Naive thymus-derived CD8-positive, alpha-beta T cell (primary cell): ENCODE measurements at places on chromosomes 16 and 17. TPM values are rescaled to one million over a fixed set of nuclear protein-coding genes. Genes with fewer than 3 reads are reported as not detected.

DNA sequence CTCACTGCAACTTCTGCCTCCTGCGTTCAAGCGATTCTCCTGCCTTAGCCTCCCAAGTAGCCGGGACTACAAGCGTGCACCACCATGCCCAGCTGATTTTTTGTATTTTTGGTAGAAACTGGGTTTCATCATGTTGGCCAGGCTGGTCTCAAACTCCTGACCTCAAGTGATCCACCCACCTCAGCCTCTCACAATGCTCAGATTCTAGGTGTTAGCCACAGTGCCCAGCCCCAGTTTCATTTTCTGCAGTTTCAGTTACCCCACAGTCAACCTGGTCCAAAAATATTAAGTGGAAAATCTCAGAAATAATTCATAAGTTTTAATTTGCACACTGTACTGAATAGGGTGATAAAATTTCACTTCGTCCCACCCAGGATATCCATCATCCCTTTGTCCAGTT, 28.7 kb downstream of the KNOP1 start:
- DNase-seq = no peak
- peaks cover 18% of the 10 kb centered on the region for H3K36me3 ChIP-seq
- H3K27ac ChIP-seq = no peak overlapping the region
- H3K27me3 ChIP-seq = no peaks in the 10 kb centered on the region
- H3K4me1 ChIP-seq = peaks cover 27% of the 10 kb centered on the region

GRCh38 chr17:49887086-49887743, 39.3 kb upstream of the TAC4 start:
- H3K27me3 ChIP-seq = peaks cover 65% of the 10 kb centered on the region
- H3K4me1 ChIP-seq = no peaks in the 10 kb centered on the region
- H3K36me3 ChIP-seq = no peaks in the 10 kb centered on the region
- no peak overlapping the region for H3K4me3 ChIP-seq

- peak overlapping the region; percentile 98 for H3K4me3 ChIP-seq
- peak overlapping the region; percentile 95 for H3K27ac ChIP-seq
- peaks cover 83% of the 10 kb centered on the region for H3K4me1 ChIP-seq
- no peaks in the 10 kb centered on the region for H3K27me3 ChIP-seq
- peak; percentile 18 for DNase-seq
Measured at GRCh38 chr17:48429156-48429555, 858 bp downstream of the SKAP1 start.

DNA sequence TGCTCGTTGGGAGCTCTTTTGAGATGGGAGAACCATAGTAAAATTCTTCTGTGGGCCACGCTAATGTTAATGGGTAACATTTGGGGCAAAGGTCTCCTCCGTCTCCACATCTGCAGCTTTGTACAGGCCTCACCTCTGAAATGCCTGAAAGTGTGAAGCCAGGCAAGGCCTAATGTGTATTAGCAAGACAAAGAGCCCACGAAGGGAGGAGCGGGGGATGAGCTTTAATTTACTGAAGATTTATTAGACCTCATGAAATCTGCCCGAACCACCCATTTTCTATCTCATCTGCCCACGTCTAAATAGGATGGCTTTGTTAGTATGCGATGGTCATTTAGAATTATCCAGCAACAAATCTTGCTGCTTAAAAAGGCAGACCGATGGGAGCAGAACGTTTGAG, 408.9 kb downstream of the PMP22 start:
- H3K36me3 ChIP-seq = no peaks in the 10 kb centered on the region
- no peak for DNase-seq
- no peak overlapping the region for H3K27ac ChIP-seq
- no peaks in the 10 kb centered on the region for H3K4me1 ChIP-seq
- H3K4me3 ChIP-seq = no peak overlapping the region

- H3K36me3 ChIP-seq = no peaks in the 10 kb centered on the region
- no peak overlapping the region for H3K27ac ChIP-seq
- H3K4me3 ChIP-seq = no peak overlapping the region
- DNase-seq = no peak
- peaks cover 7% of the 10 kb centered on the region for H3K4me1 ChIP-seq
- peaks cover 3% of the 10 kb centered on the region for H3K27me3 ChIP-seq
Measured at GRCh38 chr17:78935419-78936323, 10.5 kb upstream of the TIMP2 start.

- H3K36me3 ChIP-seq = peaks cover 6% of the 10 kb centered on the region
- H3K4me1 ChIP-seq = no peaks in the 10 kb centered on the region
- no peak overlapping the region for H3K4me3 ChIP-seq
- no peaks in the 10 kb centered on the region for H3K27me3 ChIP-seq
Measured at GRCh38 chr16:82862057-82862456, 235.3 kb downstream of the CDH13 start.

- H3K27me3 ChIP-seq = no peaks in the 10 kb centered on the region
- DNase-seq = no peak
Measured at GRCh38 chr17:47649972-47650524, 329 bp downstream of the KPNB1 start.

- peaks cover 19% of the 10 kb centered on the region for H3K4me1 ChIP-seq
- H3K4me3 ChIP-seq = peak overlapping the region; percentile 80
- peaks cover 7% of the 10 kb centered on the region for H3K36me3 ChIP-seq
- DNase-seq = peak; percentile 31
- no peaks in the 10 kb centered on the region for H3K27me3 ChIP-seq
- H3K27ac ChIP-seq = peak overlapping the region; percentile 90
Measured at GRCh38 chr17:75524269-75524969, 1.1 kb upstream of the LLGL2 start.

GRCh38 chr17:35132099-35132498, 10.0 kb downstream of the NLE1 start:
- no peaks in the 10 kb centered on the region for H3K27me3 ChIP-seq
- DNase-seq = no peak
- H3K4me1 ChIP-seq = peaks cover 2% of the 10 kb centered on the region
- no peak overlapping the region for H3K27ac ChIP-seq
- H3K4me3 ChIP-seq = no peak overlapping the region
- H3K36me3 ChIP-seq = peaks cover 62% of the 10 kb centered on the region

DNA sequence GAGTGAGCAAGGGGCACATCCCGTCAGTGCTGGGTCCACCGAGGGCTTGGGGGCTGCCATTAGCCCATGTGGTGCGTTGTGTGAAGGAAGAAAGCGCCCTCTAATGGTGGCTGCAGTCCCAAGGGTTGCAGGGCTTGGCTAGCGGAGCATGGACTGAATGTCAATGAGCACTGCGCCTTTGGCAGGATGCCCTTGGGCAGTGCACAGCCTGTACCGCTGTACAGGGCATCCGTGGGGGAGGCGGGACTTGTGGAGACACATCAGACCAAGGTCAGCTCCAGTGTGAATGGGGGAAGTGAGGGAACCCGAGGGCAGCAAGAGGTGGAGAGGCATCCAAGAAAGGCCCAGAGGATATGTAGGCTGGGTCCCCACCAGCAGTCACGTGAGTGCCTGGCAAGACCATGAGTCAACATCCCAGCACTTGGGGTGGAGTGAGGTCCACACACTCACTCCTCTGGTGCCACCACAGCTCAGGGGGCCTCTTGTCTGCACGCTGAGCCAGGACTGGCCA, 75.5 kb upstream of the MED9 start:
- H3K27me3 ChIP-seq = no peaks in the 10 kb centered on the region
- no peak for DNase-seq
- H3K4me1 ChIP-seq = peaks cover 71% of the 10 kb centered on the region

- H3K27ac ChIP-seq = no peak overlapping the region
- peaks cover 27% of the 10 kb centered on the region for H3K4me1 ChIP-seq
- H3K27me3 ChIP-seq = no peaks in the 10 kb centered on the region
- DNase-seq = no peak
Measured at GRCh38 chr16:10754941-10755340, 11.3 kb downstream of the NUBP1 start.

DNA sequence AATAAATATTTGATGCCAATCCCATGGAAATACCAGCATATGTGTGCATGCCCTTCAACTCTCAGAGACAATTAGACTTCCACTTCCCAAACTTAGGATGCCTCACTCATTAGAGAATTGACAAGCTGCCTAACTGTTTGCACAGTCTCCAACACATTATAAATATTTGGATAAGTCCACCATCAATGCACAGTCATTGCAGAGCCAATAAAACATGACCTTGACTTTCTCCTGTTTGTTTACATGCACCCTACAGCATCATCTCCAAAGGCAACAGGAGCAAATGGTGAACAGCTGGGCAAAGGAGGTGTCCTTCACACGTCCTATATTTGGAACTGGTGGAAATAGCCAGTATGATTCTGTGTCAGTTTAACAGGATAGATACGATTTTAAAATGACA, 804.4 kb upstream of the RBFOX1 start:
- no peak overlapping the region for H3K27ac ChIP-seq
- H3K27me3 ChIP-seq = no peaks in the 10 kb centered on the region

DNA sequence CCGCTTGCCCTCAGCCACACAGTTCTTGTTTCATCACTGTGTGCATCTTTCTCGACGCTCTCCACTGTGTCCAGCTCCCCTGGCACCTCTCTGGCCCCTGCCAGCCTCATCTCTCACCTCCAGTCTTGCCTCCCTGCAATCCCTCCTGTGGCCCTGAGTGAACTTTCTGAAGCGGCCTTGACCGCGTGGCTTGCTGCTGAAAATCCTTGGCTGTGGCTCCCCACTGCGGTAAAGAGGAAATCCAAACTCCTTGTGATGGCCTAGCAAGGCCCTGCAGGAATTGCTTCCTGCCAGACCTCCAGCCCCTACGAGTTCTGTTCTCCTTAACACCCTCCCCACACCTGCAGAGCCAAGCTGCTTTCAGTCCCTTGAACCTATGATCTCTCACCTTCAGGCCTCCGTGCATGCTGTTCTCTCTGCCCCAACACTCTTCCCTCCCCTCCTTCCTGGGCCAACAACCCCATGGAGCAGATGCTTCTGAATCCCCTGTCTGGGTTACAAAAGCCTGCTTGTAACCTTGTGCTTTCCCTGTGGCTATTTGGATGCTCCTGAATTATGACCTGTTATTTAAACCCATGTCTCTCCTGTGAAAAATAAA, 33.6 kb upstream of the BRD7 start:
- no peak overlapping the region for H3K4me3 ChIP-seq
- no peak for DNase-seq
- H3K36me3 ChIP-seq = no peaks in the 10 kb centered on the region
- peaks cover 16% of the 10 kb centered on the region for H3K4me1 ChIP-seq
- peak overlapping the region; percentile 38 for H3K27ac ChIP-seq

DNA sequence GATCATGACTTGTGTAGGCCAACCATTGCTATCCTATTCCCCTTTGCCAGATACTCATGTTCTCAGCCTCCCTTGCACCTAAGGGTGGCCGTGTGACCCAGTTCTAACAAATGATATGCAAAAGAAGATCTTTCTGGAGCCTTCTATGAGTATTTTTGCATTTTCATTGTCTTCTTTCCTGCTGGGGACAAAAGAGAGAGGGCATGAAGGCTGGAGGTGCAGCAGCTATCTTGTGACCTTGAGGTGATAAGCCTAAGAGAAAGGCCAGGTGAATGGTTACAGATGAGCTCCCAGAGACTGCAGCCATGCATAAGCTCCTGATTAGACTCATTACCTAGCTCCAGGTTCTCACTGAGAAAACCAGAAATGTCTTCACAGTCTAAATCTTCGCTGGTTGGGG, 38.8 kb upstream of the PRKCB start:
- H3K36me3 ChIP-seq = no peaks in the 10 kb centered on the region
- DNase-seq = no peak
- H3K27me3 ChIP-seq = peaks cover 2% of the 10 kb centered on the region
- no peak overlapping the region for H3K4me3 ChIP-seq
- peaks cover 2% of the 10 kb centered on the region for H3K4me1 ChIP-seq

GRCh38 chr17:77769762-77770161, 188.7 kb upstream of the TNRC6C start:
- no peak overlapping the region for H3K27ac ChIP-seq
- no peak for DNase-seq
- no peaks in the 10 kb centered on the region for H3K36me3 ChIP-seq
- H3K4me3 ChIP-seq = no peak overlapping the region
- H3K27me3 ChIP-seq = no peaks in the 10 kb centered on the region

GRCh38 chr17:9929871-9930270, 24.8 kb upstream of the RCVRN start:
- DNase-seq = no peak
- no peaks in the 10 kb centered on the region for H3K36me3 ChIP-seq
- no peaks in the 10 kb centered on the region for H3K27me3 ChIP-seq

DNA sequence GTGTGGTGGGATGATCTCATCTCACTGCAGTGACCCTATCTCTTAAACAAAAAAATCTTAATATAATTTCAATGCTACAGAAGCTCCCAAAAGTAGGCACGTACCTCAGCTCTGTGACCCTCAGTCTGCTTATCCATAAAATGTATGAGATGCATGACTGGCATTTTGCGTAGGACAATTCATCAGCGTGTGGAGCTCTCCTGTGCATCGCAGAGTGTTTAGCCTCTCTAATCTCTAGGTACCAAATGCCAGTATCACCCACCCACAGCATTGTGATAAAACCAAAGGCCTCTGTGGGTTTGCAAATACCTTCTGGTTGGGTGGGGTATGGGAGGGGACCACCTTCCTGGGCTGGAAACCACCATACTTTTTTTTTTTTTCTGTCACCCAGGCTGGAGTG, 19.0 kb upstream of the TUBG2 start:
- peaks cover 5% of the 10 kb centered on the region for H3K4me1 ChIP-seq
- H3K27ac ChIP-seq = no peak overlapping the region
- no peaks in the 10 kb centered on the region for H3K36me3 ChIP-seq
- H3K4me3 ChIP-seq = peak overlapping the region; percentile 26

- H3K27me3 ChIP-seq = no peaks in the 10 kb centered on the region
- no peak overlapping the region for H3K4me3 ChIP-seq
- peaks cover 41% of the 10 kb centered on the region for H3K4me1 ChIP-seq
- DNase-seq = no peak
Measured at GRCh38 chr16:30548416-30549253, 9.5 kb downstream of the ZNF764 start.

DNA sequence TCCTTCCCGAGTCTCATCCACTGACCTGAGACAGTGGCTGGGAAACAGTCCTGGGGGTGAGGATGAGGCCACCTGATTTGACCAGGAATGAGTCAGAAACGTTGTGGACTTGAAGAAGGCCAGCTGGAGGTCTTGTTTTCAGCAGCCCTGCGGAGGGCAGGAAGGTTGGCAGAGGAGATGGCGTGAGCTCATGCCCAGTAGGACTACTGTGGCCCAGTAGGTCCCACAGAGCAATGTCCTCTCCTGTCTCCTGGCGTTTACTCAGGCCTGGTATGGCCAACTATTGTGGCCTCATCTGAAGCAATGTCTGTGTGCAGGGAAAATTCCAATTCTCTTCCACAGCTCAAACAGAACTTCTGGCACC, 84.1 kb upstream of the DNAJA2 start:
- H3K27me3 ChIP-seq = no peaks in the 10 kb centered on the region

DNA sequence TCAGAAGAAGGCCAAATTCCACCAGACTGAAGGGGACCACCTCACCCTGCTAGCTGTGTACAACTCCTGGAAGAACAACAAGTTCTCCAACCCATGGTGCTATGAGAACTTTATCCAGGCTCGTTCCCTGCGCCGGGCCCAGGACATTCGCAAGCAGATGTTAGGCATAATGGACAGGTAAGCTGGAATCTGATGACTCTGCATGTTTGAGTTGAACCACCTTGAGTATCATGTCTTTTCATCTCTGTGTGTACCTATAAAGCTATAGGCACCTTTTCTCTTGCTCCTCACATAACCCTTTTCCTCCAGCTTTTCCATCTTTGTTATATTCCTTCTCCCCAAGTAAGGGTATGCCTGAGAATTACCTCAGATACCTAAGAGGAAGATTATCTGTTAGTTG, 24.8 kb downstream of the ETV4 start:
- no peak overlapping the region for H3K27ac ChIP-seq
- no peaks in the 10 kb centered on the region for H3K27me3 ChIP-seq
- no peak overlapping the region for H3K4me3 ChIP-seq
- H3K4me1 ChIP-seq = no peaks in the 10 kb centered on the region
- DNase-seq = no peak

The ABCA9 gene
- 0.30 TPM for total RNA-seq

The ARL5C gene
- not detected for total RNA-seq

The SCNN1G gene
- not detected for total RNA-seq

The RAB37 gene
- total RNA-seq = 35.9 TPM

The UBE2O gene
- 49.7 TPM for total RNA-seq

The SLC13A2 gene
- total RNA-seq = not detected

The MYH8 gene
- total RNA-seq = not detected

The UMOD gene
- not detected for total RNA-seq

The SYCE1L gene
- total RNA-seq = 22.0 TPM
